Right lobe of liver (tissue), 6 donors: ENCODE measurements at places on chromosomes 5 and 9. TPM values are rescaled to one million over a fixed set of nuclear protein-coding genes. Genes with fewer than 3 reads are reported as not detected.

GRCh38 chr5:53165431-53166182, 56.0 kb upstream of the MOCS2 start:
- H3K36me3 ChIP-seq = no peaks in the 10 kb centered on the region
- H3K4me3 ChIP-seq = no peak overlapping the region
- H3K27me3 ChIP-seq = no peaks in the 10 kb centered on the region

GRCh38 chr5:153459051-153459743, 31.3 kb upstream of the GRIA1 start:
- no peak overlapping the region for H3K4me3 ChIP-seq
- no peaks in the 10 kb centered on the region for H3K36me3 ChIP-seq
- no peak overlapping the region for H3K27ac ChIP-seq
- H3K4me1 ChIP-seq = no peaks in the 10 kb centered on the region

DNA sequence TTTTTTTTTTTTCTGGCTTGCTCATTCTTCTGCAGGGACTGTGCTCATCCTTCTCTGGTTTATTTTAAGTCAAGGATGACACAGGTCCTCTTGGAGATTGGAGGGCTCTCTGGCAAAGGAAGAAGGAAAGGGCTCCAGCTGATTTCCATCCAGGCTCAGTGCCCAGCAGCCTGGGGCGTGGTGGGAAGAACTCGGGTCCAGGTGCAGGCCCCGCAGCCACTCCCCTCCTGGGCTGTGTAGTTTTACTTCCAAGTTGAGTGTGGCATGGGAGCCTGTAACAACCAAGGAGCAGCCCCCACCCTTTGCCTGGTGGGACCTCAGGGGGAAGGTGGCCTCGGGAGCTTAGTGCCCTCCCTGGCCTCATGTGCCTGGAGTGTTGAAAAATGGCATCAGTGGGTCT, 58.9 kb downstream of the ANKRD33B start:
- H3K36me3 ChIP-seq = no peaks in the 10 kb centered on the region
- H3K27me3 ChIP-seq = no peaks in the 10 kb centered on the region
- no peak overlapping the region for H3K27ac ChIP-seq
- DNase-seq = no peak
- no peaks in the 10 kb centered on the region for H3K4me1 ChIP-seq

GRCh38 chr5:58793888-58794657, 211.2 kb downstream of the RAB3C start:
- no peak overlapping the region for H3K27ac ChIP-seq
- H3K4me3 ChIP-seq = no peak overlapping the region
- no peaks in the 10 kb centered on the region for H3K27me3 ChIP-seq
- no peaks in the 10 kb centered on the region for H3K36me3 ChIP-seq
- H3K4me1 ChIP-seq = no peaks in the 10 kb centered on the region

Gene CARD6
- 3.0 TPM for total RNA-seq

Gene SH3TC2
- 0.49 TPM for total RNA-seq
